Hepatocyte (in vitro differentiated cells): ENCODE measurements at places on chromosomes 4 and X. TPM values are rescaled to one million over a fixed set of nuclear protein-coding genes. Genes with fewer than 3 reads are reported as not detected.

Gene PAK3
- 1.2 and 2.4 TPM in 2 replicates for total RNA-seq

GRCh38 chrX:74232859-74233258 lies 71.1 kb upstream of the ZCCHC13 start:
- H3K27me3 ChIP-seq, result no peaks in the 10 kb centered on the region
- H3K36me3 ChIP-seq, result no peaks in the 10 kb centered on the region
- H3K4me3 ChIP-seq, result no peak overlapping the region
- no peak for DNase-seq
- H3K27ac ChIP-seq, result no peak overlapping the region

DNA sequence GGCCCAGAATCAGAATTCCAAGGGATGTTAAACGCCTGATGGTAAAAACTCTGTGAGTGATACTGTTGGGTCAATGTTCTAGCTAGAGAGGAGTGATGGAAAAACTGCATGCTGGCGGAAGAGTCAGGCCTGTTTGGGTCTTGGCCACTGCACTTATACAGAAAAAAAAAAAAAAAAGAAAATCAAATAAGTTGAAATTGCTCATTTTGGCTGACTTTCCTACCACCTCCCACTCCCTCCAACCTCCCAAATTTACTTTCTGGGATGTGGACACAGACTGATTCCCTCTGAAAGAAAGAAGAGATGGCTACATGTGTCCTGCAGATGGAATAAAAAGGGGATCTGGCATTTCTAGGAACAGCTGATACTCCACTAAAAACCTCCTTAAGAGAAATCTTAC lies 234.1 kb upstream of the GIMD1 start:
- H3K27ac ChIP-seq, result no peak overlapping the region
- peaks cover 7% of the 10 kb centered on the region for H3K4me1 ChIP-seq
- H3K4me3 ChIP-seq, result no peak overlapping the region
- DNase-seq, result no peak

DNA sequence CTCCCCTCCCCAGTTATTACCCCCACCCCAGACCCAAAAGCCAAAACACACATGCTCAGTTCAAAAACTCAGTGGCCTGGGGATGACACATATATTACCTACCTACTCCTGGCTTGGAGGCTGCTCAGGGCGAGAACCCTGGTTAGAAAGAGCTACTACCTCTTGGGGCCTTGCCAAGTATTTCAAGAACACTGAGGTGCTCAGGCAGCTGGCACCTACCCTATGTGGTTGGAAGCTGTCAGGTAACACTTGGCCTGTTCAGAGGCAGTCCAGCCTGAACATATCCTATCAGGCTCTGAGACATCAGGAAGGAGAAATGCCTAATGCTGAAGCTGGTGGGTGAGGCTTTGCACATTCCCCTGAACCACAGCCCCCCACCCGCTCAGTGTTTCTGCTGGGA lies 4.9 kb downstream of the BCAP31 start:
- no peaks in the 10 kb centered on the region for H3K36me3 ChIP-seq
- DNase-seq, result no peak
- H3K27me3 ChIP-seq, result no peaks in the 10 kb centered on the region
- H3K4me1 ChIP-seq, result peaks cover 11% of the 10 kb centered on the region
- H3K27ac ChIP-seq, result no peak overlapping the region

- H3K36me3 ChIP-seq, result no peaks in the 10 kb centered on the region
- H3K27ac ChIP-seq, result no peak overlapping the region
- H3K4me3 ChIP-seq, result no peak overlapping the region
- H3K27me3 ChIP-seq, result no peaks in the 10 kb centered on the region
- peak; percentile 26 for DNase-seq
Observed at GRCh38 chr4:127505203-127505602, 127.6 kb upstream of the INTU start.

Gene P2RY8
- 0.07 TPM in 1 of 2 replicates, not detected in the other for total RNA-seq

Gene SLC2A9
- total RNA-seq, result 2.7 and 6.2 TPM in 2 replicates

- H3K27me3 ChIP-seq, result no peaks in the 10 kb centered on the region
- no peak for DNase-seq
- H3K4me3 ChIP-seq, result no peak overlapping the region
Observed at GRCh38 chrX:20680998-20681397, 414.3 kb upstream of the RPS6KA3 start.

Gene RHOXF1
- total RNA-seq, result 0.80 TPM in 1 of 2 replicates, not detected in the other

Gene ADH1B
- total RNA-seq, result 8.0 and 8.2 TPM in 2 replicates

Gene FREM3
- 0.20 and 0.23 TPM in 2 replicates for total RNA-seq

GRCh38 chr4:83331956-83332355 lies 2.7 kb downstream of the HPSE start:
- H3K4me1 ChIP-seq, result peaks cover 4% of the 10 kb centered on the region
- H3K36me3 ChIP-seq, result no peaks in the 10 kb centered on the region
- H3K27me3 ChIP-seq, result peaks cover 19% of the 10 kb centered on the region
- H3K27ac ChIP-seq, result no peak overlapping the region
- no peak for DNase-seq

Gene FRMD7
- not detected in 2 replicates for total RNA-seq

DNA sequence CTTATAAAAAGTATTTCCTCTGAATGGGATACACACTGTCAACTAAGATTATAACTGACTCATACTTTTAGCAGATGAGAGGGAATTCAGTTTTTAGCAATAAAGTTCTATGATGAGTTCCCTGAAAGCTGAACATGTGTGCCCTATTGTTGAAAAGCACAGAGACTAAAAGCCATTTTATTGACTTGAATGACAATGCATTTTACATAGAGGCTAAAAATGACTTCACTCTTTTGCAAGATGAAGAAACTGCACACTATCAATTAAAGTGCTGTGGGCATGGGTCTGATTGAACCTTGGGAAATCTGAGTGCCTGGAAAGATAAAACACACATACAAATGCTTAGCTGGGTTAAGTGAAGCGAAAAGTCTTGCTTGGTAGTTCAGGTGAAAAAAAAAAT lies 633.4 kb downstream of the PDHA2 start:
- H3K27me3 ChIP-seq, result no peaks in the 10 kb centered on the region
- H3K4me1 ChIP-seq, result no peaks in the 10 kb centered on the region
- H3K36me3 ChIP-seq, result no peaks in the 10 kb centered on the region
- peak overlapping the region; percentile 2 for H3K27ac ChIP-seq
- no peak overlapping the region for H3K4me3 ChIP-seq
- DNase-seq, result no peak

DNA sequence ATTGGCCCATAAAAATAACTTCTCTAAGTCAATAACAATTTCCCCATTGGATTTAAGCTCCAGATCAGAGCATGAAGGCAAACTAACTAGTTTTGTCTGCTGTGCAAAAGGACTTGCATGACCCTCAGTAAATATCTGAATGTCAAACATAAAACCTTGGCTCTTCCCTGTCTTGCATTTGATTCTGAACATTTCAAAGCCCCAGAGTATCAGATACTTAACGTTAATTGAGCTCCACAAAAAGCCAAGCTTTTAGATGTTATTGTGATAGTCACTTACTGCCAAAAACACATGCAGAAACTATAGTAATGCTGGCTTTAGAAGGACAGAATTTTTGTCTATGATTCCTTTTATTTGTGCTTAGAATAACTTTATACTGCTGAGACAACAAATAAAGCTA lies 664.2 kb downstream of the ADGRL3 start:
- no peak overlapping the region for H3K4me3 ChIP-seq
- no peaks in the 10 kb centered on the region for H3K36me3 ChIP-seq
- no peaks in the 10 kb centered on the region for H3K4me1 ChIP-seq
- H3K27ac ChIP-seq, result no peak overlapping the region

GRCh38 chr4:3221184-3221494 lies 27.8 kb upstream of the MSANTD1 start:
- H3K27me3 ChIP-seq, result no peaks in the 10 kb centered on the region
- H3K4me3 ChIP-seq, result no peak overlapping the region
- no peak for DNase-seq
- no peaks in the 10 kb centered on the region for H3K36me3 ChIP-seq
- H3K27ac ChIP-seq, result no peak overlapping the region

GRCh38 chrX:17922303-17922702 lies 61.2 kb upstream of the RAI2 start:
- no peaks in the 10 kb centered on the region for H3K36me3 ChIP-seq
- peak overlapping the region; percentile 14 for H3K27ac ChIP-seq

- H3K36me3 ChIP-seq, result no peaks in the 10 kb centered on the region
- no peak overlapping the region for H3K27ac ChIP-seq
- no peak overlapping the region for H3K4me3 ChIP-seq
- H3K27me3 ChIP-seq, result no peaks in the 10 kb centered on the region
- no peak for DNase-seq
Observed at GRCh38 chrX:111581086-111581485, 69.6 kb downstream of the SERTM2 start.

DNA sequence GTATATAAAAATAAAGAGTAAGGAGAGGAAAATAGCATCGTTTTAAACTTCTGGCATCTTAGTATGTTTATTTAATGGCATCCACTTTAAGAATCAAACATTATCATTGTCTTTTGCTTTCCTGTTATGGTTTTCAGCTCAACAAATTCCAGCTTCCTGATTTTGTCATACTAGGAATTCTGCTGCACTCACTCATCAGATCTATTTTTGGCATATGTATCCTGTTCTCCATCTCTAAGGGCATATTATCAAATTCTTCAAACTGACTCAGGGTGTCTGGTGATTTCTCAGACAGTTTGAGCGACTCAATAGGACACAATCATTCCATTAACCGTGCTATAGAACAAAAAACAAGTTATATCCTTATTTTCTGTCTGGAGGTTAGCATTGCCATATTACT lies 248.5 kb upstream of the DIAPH2 start:
- H3K27me3 ChIP-seq, result no peaks in the 10 kb centered on the region
- no peaks in the 10 kb centered on the region for H3K36me3 ChIP-seq
- H3K4me1 ChIP-seq, result no peaks in the 10 kb centered on the region
- H3K4me3 ChIP-seq, result no peak overlapping the region
- DNase-seq, result no peak

DNA sequence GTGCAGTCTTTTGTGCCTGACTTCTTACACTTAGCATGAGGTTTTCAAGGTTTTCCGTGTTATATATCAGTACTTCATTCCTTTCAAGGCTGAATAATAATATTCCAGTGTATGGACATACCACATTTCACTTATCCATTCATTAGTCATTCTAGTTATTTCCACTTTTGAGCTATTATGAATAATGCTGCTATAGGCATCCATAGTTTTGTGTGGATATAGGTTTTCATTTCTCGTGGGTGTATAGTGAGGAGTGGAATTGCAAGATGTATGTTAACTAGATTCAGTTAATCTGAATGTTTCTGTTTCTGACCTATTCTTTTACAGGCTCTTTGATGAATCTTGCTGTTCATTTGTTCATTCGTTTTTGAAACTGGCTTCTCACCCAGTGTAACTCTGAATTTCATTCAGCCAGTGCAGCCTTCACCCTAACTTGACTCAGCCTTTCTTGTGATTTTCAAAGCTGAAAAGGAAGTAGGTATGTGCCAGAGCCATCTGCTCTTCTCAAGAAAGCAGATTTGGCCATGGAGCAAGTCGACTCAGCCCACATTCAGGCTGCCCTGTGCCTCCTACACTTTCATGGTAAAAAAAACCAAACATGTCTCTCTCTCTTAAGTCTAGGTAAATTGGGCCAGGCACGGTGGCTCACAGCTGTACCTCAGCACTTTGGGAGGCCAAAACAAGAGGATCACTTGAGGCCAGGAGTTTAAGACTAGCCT lies 56.3 kb upstream of the NOCT start:
- DNase-seq, result no peak
- no peaks in the 10 kb centered on the region for H3K36me3 ChIP-seq
- no peaks in the 10 kb centered on the region for H3K27me3 ChIP-seq
- no peak overlapping the region for H3K27ac ChIP-seq

Gene DKK2
- total RNA-seq, result 23.4 and 28.1 TPM in 2 replicates

- no peaks in the 10 kb centered on the region for H3K4me1 ChIP-seq
- no peaks in the 10 kb centered on the region for H3K27me3 ChIP-seq
- DNase-seq, result no peak
- no peak overlapping the region for H3K4me3 ChIP-seq
Observed at GRCh38 chrX:54950730-54951375, 30.2 kb downstream of the TRO start.

Gene NSG1
- 30.2 and 36.9 TPM in 2 replicates for total RNA-seq

DNA sequence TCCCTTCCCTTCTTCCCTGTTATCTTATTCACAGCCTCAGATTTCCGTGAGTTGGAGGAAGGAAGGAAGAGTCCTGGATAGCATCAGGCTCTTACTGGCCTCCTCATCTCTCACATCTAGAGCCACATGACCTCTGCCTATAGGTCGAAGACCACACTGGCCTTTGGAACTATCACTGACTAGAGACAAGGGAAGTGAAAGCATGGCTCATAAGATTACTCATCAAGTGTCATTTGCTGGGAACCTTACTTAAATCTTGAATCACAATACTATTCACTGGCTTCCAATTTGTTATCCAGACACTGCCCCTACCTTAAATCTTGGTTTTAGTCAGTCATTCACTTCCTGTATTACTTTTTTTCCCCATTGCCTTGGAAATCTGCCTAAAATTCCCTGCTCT lies 61.6 kb upstream of the MTMR8 start:
- no peak overlapping the region for H3K27ac ChIP-seq
- no peaks in the 10 kb centered on the region for H3K4me1 ChIP-seq
- no peaks in the 10 kb centered on the region for H3K27me3 ChIP-seq
- no peaks in the 10 kb centered on the region for H3K36me3 ChIP-seq

DNA sequence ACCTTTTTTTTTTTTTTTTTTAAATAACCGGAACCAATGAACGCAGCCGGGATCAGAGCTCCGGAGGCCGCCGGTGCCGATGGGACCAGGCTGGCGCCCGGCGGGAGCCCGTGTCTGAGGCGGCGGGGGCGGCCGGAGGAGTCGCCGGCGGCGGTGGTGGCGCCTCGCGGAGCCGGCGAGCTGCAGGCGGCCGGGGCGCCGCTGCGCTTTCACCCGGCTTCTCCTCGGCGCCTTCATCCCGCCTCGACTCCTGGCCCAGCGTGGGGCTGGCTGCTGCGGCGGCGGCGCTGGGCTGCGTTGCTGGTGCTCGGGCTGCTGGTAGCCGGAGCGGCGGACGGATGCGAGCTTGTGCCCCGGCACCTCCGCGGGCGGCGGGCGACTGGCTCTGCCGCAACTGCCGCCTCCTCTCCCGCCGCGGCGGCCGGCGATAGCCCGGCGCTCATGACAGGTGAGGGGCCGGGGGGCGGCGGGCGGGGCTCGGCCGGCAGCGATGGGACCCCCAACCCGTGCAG lies 337 bp downstream of the STIM2 start:
- peak overlapping the region; percentile 82 for H3K4me3 ChIP-seq
- no peaks in the 10 kb centered on the region for H3K27me3 ChIP-seq
- peaks cover 27% of the 10 kb centered on the region for H3K4me1 ChIP-seq

Gene SERTM2
- total RNA-seq, result 2.8 and 2.9 TPM in 2 replicates

Gene AMBN
- total RNA-seq, result not detected in 2 replicates

GRCh38 chr4:87019246-87019791 lies 84.5 kb downstream of the AFF1 start:
- peaks cover 47% of the 10 kb centered on the region for H3K4me1 ChIP-seq
- H3K27me3 ChIP-seq, result no peaks in the 10 kb centered on the region
- no peak overlapping the region for H3K4me3 ChIP-seq

Gene ARMCX1
- total RNA-seq, result 53.1 and 62.4 TPM in 2 replicates

Gene NPFFR2
- 1.4 and 2.9 TPM in 2 replicates for total RNA-seq

DNA sequence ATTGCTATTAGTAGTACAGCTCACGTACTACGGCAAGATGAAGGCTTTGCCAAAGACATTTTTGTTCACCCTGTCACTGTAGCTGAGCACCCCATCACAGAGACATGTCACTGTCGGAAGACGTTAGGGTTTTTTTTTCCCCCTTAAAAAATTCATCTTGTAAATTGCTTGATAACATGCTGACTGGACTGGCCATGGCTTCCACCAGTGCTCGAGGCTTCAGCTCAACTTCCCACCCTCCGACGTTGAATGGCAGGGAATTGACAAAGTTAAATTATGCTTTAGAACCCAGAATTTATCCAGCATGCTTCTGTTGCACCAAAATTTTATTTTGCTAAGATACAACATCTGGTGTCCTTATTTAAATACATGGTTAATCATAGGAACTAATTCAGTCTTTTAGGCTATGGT lies 707 bp upstream of the OTUD4 start:
- no peak for DNase-seq
- no peaks in the 10 kb centered on the region for H3K36me3 ChIP-seq
- no peaks in the 10 kb centered on the region for H3K27me3 ChIP-seq
- peaks cover 18% of the 10 kb centered on the region for H3K4me1 ChIP-seq
- peak overlapping the region; percentile 89 for H3K27ac ChIP-seq
